RPMI7951 (cell line): ENCODE measurements at places on chromosomes 3 and 15. TPM values are rescaled to one million over a fixed set of nuclear protein-coding genes. Genes with fewer than 3 reads are reported as not detected.

- DNase-seq, result peak; percentile 4
Measured at GRCh38 chr3:90091549-90091948, 984.1 kb downstream of the EPHA3 start.

Gene CCR1
- 0.36 and 0.59 TPM in 2 replicates for total RNA-seq

Gene ACP3
- total RNA-seq, result 0.59 and 1.7 TPM in 2 replicates

Gene ANKRD34C
- not detected in 2 replicates for total RNA-seq

DNA sequence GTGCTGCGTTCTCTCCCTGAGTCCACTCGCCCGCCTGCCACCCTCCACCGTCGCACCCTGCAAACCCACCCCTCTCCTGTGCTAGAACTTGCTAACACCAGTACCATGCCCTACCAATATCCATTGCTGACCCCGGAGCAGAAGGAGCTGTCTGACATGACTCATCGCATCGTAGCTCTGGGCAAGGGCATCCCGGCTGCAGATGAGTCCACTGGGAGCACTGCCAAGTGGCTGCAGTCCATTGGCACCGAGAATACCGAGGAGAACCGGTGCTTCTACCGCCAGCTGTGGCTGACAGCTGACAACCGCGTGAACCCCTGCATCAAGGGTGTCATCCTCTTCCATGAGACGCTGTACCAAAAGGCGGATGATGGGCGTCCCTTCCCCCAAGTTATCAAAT is 4.9 kb upstream of the ALAS1 start:
- peak; percentile 94 for DNase-seq

DNA sequence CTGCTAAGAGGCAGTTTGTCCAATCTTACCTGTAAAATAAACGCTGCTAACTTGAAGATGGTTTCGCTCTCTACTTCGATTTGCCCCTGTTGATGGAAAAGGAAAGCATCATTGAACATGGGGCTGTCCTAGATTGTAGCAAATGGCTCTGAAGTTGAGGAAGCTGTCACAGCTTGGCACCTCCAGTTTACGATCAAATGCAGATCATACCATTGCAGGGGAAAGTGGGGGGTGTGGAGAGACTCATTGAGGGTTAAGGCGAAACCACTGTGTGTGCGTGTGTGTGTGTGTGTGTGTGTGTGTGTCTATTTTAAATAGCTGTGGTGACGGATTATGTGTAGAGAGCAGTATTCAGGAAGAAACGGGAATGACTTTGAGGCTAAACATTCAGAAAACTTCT is 127.6 kb upstream of the LMOD3 start:
- DNase-seq, result peak; percentile 5

- DNase-seq, result no peak
Measured at GRCh38 chr3:174529298-174529697, 329.8 kb upstream of the NAALADL2 start.

Gene GPR62
- total RNA-seq, result not detected in 2 replicates

DNA sequence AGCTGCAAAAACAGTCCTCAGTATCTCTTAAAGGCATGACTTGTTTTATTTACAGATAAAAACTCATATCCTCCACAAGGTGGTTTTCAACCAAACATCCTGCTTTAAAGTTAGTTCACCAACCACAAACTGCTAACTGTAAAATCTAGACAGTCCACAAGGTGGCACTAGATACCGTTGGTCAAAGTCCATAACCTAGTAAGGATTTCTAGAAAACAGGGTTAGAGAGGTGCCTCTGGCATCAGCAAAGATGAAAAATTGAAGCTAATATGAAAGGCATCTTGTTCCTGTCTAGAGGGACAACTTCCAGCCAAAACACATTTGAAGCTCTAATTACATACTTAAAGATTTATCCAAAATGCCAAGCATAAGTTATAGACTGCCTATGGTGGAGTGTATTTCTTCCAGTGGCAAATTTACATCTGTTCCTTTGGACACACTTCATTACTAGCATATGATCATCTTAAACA is 56.0 kb downstream of the ZMAT3 start:
- DNase-seq, result peak; percentile 80

DNA sequence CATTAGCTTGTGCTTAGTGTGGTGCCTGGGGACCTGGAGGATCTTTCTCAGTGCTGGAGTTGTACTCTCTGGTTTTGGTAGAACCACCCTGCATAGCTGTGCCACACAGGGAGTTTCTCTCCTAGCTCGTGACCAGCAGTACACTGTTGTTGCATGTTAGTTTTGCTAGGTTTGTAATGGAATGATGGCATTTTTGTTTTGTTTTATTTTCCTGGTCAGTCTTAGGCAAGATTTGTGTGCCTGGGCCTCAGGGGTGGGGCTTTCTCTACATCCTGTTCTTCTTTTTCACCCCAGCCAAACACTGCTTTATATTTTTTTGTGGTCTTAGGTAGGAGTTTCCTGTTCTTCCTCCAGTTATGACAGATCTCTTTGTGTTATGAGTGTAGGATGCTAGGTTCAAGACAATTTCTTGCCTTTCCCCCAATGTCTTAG is 534.5 kb upstream of the KCNMB2 start:
- no peak for DNase-seq

- DNase-seq, result peak; percentile 64
Measured at GRCh38 chr3:79490165-79491028, 277.4 kb downstream of the ROBO1 start.

Gene MGA
- total RNA-seq, result 19.5 and 24.2 TPM in 2 replicates

GRCh38 chr3:8992199-8992598 is 28.9 kb upstream of the RAD18 start:
- DNase-seq, result no peak

DNA sequence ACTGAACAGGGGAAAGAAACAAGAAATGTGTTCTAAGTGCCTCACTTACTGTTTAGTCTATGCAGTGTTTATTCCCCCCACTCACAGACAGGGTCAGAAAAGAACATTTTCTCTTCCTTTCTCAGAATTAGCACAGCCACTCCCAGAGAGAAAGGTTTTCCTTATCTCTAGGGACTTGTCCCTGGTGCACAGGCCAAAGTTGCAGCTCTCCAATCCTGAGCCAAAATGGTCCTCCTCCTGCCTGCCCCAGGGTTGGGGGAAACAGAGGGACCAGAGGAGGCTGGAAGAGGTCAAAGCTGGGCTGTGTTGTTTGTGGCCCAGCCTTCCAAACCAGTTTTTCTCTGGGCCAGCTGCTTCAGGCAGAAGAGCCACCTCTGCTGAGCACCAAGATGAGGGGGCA is 12.0 kb downstream of the RAB6B start:
- DNase-seq, result no peak

Gene SLMAP
- total RNA-seq, result 38.9 and 48.4 TPM in 2 replicates

- DNase-seq, result peak; percentile 57
Measured at GRCh38 chr15:71596672-71597071, 213.7 kb upstream of the NR2E3 start.
